ENCODE measurements at places on chromosomes 7 and 10. TPM values are rescaled to one million over a fixed set of nuclear protein-coding genes. Genes with fewer than 3 reads are reported as not detected.

The CTAGE4 gene
- total RNA-seq = 0.24 TPM

The SP8 gene
- total RNA-seq = not detected

The CPED1 gene
- total RNA-seq = 48.7 TPM

The DENND10 gene
- total RNA-seq = 22.2 TPM

The SFTPA1 gene
- 0.19 TPM for total RNA-seq

The CUX1 gene
- total RNA-seq = 171 TPM

The MSMB gene
- not detected for total RNA-seq
